Chondrocyte (in vitro differentiated cells): ENCODE measurements at places on chromosomes 2 and 18. TPM values are rescaled to one million over a fixed set of nuclear protein-coding genes. Genes with fewer than 3 reads are reported as not detected.

The SCN3A gene
- 0.23 to 0.30 TPM in 2 of 3 replicates, not detected in the other for total RNA-seq

GRCh38 chr2:200471324-200471848, 38.5 kb downstream of the KCTD18 start:
- H3K27me3 ChIP-seq = no peaks in the 10 kb centered on the region
- peaks cover 7% of the 10 kb centered on the region for H3K4me1 ChIP-seq
- H3K27ac ChIP-seq = peak overlapping the region; percentile 83

DNA sequence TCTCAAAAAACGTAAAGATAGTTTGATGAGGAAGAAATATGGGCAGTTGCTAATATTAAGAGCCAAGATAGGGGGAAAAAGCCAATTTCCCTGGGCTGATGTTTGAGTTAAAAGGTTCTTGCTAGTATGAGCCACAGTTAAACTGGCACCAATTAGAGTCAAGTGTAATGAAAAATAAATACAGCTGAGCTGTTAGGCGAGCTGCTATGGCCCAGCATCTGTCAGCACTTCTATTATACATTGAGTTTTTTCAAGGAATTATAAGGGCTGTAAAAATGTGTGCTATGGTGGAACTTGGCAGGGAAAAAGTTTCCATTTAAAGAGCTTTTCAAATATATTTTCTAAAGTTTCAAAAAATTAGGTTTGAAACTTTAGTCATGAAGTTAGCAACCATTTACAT, 279.6 kb downstream of the CYRIA start:
- H3K36me3 ChIP-seq = no peaks in the 10 kb centered on the region
- H3K27me3 ChIP-seq = peaks cover 3% of the 10 kb centered on the region
- H3K27ac ChIP-seq = no peak overlapping the region
- H3K4me3 ChIP-seq = no peak overlapping the region

The SLC14A1 gene
- total RNA-seq = 0.25 TPM in 1 of 3 replicates, not detected in the others

The SERPINB2 gene
- not detected in 3 replicates for total RNA-seq

DNA sequence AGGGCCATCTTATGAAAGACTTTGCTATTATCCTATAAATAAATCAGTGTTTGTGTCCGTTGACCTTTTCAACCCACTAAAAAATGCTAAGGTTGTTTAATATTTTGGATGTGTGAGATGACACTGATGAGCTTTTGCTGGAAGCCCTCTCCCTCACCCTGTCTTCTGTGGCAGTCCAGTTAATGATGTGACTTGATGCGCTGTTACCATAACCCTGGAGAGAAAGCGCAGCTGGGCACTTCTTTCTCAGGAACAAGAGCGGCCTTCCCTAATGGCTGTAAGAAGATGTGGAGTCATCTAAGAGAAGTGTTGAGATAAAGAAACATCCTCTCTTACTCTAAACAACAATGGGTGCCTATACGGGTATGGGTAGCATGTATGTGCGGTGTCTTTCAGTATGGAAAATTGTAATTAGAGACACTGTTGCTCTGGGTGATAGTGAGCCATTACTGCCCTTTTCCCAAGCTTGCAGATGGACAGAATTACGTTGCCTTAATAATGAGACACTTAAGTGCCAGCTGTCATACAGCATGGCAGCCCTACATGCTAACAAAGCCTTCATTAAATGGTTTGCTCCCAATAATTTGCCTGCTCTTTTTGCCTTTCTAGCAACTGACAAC, 165.6 kb upstream of the NABP1 start:
- H3K4me1 ChIP-seq = peaks cover 8% of the 10 kb centered on the region
- peaks cover 2% of the 10 kb centered on the region for H3K36me3 ChIP-seq
- H3K27me3 ChIP-seq = no peaks in the 10 kb centered on the region
- DNase-seq = no peak

The OSBPL6 gene
- total RNA-seq = 6.5 to 10.5 TPM (median 10.3 TPM) in 3 replicates

DNA sequence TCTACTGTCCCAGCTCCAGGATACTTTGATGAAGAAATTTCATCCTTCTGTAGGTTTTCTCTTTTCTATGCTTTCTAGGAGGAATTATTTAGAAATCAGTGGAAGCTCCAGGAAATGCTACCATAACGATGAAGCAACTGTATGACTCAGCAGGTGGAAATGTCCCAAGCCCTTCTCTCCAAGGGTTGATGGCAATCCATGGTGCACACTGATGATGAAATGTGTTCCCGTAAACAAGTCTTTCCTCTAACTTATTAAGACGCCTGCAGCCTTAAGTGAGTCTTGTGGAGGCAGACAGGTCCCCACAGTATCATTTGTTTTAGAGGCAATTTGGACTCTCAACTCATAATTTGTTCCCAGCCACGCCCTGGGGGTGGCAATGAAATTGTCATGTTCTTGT, 777.6 kb upstream of the SOX11 start:
- H3K27ac ChIP-seq = no peak overlapping the region
- no peaks in the 10 kb centered on the region for H3K27me3 ChIP-seq
- no peak overlapping the region for H3K4me3 ChIP-seq
- H3K4me1 ChIP-seq = peaks cover 13% of the 10 kb centered on the region

DNA sequence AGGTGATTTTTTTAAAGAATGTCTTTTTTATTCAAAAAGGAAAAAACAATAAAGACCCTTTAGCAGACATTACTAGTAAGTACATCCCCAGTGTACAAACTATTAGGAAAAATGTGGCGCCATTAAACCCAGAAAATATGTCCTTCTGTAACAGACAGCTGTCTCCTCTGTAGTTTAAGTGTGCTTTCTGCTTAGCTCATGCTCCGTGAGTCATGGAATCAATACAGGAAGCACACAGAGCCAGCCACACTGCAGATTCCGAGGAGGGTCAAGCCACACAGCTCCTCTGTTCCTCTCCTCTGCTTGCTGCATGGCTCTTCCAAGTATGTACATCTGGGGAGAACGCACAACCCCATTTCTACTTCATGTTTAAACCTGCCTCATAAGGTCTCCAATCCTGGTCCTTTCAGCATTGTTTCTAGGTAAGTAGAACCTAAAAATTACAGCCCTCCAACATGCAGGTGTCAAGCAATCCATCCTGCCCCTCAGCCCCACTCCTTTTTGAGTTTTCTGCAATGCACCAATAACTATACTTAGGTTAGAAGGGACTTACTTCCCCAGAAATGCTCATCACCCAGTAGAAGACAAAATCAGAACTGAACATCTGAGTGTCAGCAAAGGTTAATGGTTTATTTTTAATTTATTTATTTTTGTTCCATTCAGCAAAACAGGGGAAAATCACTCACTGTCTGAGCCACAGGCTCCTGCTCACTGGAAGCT, 37.5 kb downstream of the ACVR1 start:
- H3K36me3 ChIP-seq = no peaks in the 10 kb centered on the region
- peak overlapping the region; percentile 48 for H3K4me3 ChIP-seq
- H3K4me1 ChIP-seq = peaks cover 80% of the 10 kb centered on the region
- no peaks in the 10 kb centered on the region for H3K27me3 ChIP-seq
- DNase-seq = no peak

GRCh38 chr2:17961789-17962188, 83.3 kb downstream of the KCNS3 start:
- H3K4me1 ChIP-seq = no peaks in the 10 kb centered on the region
- no peak overlapping the region for H3K27ac ChIP-seq
- no peak overlapping the region for H3K4me3 ChIP-seq
- H3K36me3 ChIP-seq = no peaks in the 10 kb centered on the region
- DNase-seq = no peak

The FHL2 gene
- total RNA-seq = 63.6 to 104 TPM (median 97.3 TPM) in 3 replicates

DNA sequence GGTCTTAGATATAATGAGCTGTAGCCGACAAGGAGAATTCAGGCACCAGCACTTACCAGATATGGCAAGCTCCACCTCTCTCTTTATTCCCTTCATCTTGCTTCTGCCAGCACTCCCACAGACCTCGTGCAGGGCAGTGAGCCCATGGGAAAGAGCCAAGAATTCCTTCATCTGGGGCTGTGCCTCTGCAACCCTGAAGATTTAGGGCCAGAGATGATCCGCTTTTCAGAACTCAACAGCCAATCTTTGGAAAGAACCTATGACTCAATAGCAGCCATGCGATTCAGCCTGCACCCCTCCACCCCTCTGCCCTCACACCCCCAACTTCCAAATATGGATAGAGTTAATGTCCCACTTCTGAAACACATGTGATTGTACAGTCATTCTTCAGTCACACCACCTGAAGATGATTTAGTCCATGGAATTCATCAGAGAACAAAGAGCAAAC, 533.7 kb upstream of the TNP1 start:
- peak overlapping the region; percentile 17 for H3K27ac ChIP-seq
- peaks cover 33% of the 10 kb centered on the region for H3K4me1 ChIP-seq
- H3K27me3 ChIP-seq = no peaks in the 10 kb centered on the region
- no peaks in the 10 kb centered on the region for H3K36me3 ChIP-seq

The MGAT4A gene
- 1.7 to 2.2 TPM (median 2.1 TPM) in 3 replicates for total RNA-seq

The ANKRD30B gene
- not detected in 3 replicates for total RNA-seq

The FHOD3 gene
- 8.2 to 9.9 TPM (median 8.9 TPM) in 3 replicates for total RNA-seq

The CNGA3 gene
- total RNA-seq = not detected in 3 replicates

DNA sequence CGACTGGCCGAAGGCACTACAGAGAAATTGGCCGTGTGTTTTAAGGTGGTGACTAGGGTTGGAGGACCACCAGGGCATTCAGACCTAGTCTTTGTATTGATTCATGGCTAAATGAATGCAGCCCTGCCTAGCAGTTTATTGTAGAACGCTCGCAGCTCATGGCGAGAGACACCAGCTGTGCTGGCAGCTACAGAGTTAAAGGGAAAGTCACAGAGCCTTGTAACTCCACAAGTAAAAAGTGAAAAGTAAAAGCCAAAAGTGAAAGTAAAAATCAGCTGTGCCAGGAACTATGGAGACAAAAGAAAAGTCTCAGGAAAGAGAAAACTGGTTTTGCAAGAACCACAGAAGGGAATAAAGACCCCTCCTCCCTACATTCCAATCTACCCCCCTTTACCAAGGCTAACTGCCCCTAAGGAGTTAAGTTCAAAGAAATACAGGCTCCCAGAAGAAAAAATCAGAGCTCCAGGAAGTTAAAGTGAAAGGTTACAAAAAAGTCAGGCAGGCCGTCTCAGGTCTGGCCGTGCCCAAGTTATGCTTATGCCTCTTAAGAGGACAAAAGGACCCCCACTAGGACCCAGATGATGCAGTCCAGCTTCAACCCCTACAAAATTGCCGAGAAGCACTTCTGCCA, 46.4 kb upstream of the SELENOI start:
- H3K36me3 ChIP-seq = no peaks in the 10 kb centered on the region
- H3K4me1 ChIP-seq = no peaks in the 10 kb centered on the region
- H3K27ac ChIP-seq = no peak overlapping the region
- no peaks in the 10 kb centered on the region for H3K27me3 ChIP-seq

DNA sequence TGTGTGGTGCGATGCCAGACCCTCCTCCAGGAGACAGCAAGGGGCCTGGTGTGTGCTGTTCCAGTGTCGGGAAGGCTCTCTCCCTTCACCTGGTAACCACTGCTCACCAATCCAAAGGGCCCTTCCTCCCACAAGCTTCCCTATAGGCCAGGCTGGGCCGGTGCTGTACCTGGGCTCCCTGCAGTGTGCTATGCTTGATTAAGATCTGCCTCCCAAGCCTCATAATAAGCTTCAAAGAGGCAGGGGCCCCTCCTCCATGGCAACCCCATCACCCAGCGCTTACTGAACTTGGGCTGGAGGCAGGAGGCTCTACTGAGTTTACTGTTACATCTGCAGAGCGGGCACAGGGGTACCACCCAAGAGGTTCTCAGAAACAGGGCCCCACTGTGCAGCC, 4.5 kb upstream of the MAL start:
- H3K4me3 ChIP-seq = no peak overlapping the region
- H3K27me3 ChIP-seq = peaks cover 37% of the 10 kb centered on the region
- no peak overlapping the region for H3K27ac ChIP-seq
- DNase-seq = no peak
- H3K4me1 ChIP-seq = peaks cover 4% of the 10 kb centered on the region

DNA sequence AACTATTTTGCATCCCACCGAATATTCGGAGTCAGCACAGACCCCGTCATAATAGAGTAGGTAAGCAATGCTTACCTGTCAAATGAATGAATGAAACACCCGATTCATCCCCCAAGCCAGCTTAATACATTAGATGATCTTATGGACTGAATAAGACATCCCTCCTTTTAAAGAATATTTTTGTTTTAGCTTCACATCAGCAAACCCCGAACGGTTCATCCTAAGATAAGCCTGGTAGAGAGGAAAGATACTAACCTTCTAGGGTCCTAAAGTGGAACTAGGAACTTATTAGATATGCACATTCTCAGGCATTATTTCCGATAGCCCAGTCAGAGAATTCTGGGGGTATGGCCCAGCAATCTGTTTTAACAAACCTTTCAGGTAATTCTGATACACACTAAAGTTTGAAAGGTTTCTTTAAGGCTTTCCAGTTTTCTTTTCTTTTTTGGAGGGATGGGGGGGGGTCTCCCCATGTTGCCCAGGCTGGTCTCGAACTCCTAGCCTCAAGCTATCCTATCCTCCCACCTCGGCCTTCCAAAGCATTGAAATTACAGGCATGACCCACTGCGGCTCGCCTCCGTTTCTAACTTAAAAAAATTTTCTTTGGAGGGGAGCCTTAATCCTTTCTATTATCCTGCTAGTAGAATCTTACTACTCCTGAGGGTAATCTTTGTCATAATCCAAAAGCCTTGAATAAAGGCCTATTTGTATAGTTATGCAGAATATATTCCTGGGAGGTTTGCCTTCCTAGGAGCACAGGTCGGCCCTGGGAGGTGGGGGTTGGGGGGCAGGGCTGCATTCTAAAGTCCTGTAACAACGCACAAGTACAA, 1.0 kb upstream of the ACTR3 start:
- H3K4me3 ChIP-seq = peak overlapping the region; percentile 96
- peak overlapping the region; percentile 98 for H3K27ac ChIP-seq
- no peaks in the 10 kb centered on the region for H3K36me3 ChIP-seq
- no peak for DNase-seq
- H3K4me1 ChIP-seq = peaks cover 58% of the 10 kb centered on the region

DNA sequence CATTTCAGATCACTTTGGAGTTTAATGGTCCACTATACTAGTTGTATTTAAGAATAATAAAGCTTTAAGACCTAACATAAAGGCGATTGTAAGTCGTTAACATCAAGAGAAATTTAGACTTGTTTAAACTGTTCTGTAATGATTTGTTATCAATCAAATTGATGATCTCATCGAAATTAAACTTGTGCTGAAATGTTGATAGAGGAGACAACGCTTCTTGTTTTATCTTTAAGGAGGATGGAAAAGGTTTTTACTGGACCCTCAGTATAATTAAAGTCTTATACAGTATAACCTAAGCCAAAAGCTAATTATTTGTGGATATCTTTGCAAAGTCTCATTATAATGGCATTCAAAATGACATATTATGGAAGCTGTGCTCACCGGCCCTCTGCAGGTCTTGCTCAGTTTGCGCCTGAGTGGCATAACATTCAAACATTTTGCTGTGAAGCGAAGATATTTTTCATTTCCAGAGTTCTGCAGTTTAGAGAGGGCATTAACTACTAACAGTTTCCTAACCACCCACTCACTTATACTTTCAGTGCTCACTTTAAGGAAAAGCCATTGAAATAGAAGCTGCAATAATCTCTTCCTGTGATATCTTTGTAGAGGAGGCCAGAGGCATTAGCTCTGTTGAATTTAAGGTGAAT, 1.4 kb upstream of the SERTAD2 start:
- H3K36me3 ChIP-seq = no peaks in the 10 kb centered on the region
- H3K4me3 ChIP-seq = peak overlapping the region; percentile 76
- peaks cover 34% of the 10 kb centered on the region for H3K4me1 ChIP-seq
- no peak for DNase-seq
- no peaks in the 10 kb centered on the region for H3K27me3 ChIP-seq

DNA sequence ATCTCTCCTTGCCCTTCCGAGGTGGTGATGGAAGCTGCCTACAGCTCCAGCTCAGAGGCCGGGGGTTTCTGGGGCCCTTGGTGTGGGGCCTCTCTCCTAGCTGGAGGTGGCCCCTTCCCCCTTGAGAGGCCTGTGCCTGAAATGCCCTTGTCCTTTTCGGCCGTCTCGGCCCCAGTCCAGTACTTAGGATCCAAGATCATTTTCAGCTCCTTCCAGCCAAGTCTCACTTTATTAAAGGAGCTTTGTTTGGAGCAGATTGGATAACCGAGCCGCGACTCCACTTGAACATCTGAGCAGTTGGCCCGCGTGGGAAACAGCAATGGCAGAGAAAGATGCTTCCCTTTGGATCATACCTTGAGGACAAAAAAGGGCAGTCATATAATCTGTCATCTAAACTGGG, 125.0 kb downstream of the NEDD4L start:
- H3K4me1 ChIP-seq = no peaks in the 10 kb centered on the region
- H3K36me3 ChIP-seq = no peaks in the 10 kb centered on the region
